ENCODE measurements at places on chromosomes 12 and 14.

GRCh38 chr14:55752580-55753390 lies 172.8 kb downstream of the KTN1 start:
- no peak for DNase-seq

- no peak for DNase-seq
These were observed 122.9 kb downstream of the TSPAN9 start for GRCh38 chr12:3200032-3200617.

- DNase-seq: no peak
These were observed 157.5 kb upstream of the ATF7IP start for GRCh38 chr12:14207905-14208551.

GRCh38 chr12:116524964-116525379 lies 34.2 kb upstream of the MAP1LC3B2 start:
- DNase-seq: no peak

DNA sequence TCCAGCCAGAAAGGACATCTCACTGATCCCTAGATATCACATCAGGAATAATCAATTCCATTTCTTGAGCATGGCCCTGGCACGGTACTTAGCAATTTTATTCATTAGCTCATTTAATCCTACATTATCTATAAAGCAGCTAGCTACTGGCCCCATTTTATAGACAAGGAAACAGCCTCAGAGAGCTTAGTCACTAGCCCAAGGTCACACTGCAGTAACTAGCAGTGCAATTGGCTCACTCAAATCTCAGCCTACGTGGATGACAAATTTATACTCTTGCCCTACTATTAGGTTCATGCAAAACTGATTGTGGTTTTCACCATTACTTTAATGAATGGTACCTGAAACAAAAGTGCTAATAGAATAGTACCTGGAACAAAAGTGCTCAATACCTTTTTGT lies 41.7 kb downstream of the NUAK1 start:
- no peak for DNase-seq

DNA sequence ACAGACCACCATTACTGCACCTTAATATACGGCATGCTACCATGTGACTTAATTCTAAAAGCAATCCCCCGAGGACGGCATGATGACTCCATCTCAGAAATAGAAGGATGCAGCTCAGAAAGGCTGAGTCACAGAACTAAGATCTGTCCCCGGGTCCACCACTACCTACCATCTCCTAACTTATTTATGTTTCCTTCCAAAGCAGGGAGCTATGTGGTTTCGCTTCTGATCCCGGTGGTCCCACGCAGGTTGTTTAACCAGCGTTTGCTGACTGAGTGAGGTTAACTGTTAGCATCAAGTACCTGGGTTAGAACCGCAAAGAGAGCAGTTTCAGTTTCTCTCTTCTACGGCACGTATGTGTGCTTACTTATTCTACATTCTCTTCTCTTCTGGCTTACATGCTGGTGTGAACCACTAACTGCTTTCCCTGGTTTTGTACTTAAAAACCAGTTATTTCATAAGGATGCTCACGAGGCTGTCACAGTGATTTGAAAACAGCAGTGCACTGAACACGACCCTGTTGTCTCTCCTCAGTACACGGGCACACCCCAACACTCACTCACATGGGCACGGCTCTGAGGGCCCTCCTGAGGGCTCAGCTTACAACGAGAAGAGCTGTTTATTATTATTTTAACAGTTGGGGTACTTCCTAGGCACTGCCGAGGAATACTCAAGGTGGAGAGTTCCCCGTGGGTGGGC lies 66.7 kb downstream of the CCDC88C start:
- DNase-seq: no peak

- DNase-seq: no peak
These were observed 55.6 kb upstream of the PPP2R5C start for GRCh38 chr14:101705733-101706508.

DNA sequence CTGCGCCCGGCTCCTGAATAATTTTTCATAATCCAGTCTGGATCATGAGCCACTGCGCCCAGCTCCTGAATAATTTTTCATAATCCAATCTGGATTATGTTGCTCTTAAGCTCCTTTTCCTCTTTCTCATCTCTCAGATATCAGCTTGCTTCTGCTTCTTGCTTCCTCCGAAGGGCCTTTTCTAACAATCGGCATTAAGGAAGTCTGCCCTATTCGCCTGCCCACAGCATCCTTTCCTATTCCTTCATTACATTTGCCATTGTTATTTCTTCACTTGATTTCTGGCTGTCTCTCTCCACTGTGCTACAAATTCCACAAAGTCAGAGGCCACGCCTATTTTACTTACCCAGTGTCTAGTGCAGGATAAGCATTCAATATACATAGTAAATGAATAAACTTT lies 83.5 kb downstream of the TTC7B start:
- DNase-seq: no peak

- no peak for DNase-seq
These were observed 22.8 kb downstream of the MMP17 start for GRCh38 chr12:131850856-131851559.

- no peak for DNase-seq
These were observed 7.5 kb upstream of the ZFP36L1 start for GRCh38 chr14:68800390-68800789.

DNA sequence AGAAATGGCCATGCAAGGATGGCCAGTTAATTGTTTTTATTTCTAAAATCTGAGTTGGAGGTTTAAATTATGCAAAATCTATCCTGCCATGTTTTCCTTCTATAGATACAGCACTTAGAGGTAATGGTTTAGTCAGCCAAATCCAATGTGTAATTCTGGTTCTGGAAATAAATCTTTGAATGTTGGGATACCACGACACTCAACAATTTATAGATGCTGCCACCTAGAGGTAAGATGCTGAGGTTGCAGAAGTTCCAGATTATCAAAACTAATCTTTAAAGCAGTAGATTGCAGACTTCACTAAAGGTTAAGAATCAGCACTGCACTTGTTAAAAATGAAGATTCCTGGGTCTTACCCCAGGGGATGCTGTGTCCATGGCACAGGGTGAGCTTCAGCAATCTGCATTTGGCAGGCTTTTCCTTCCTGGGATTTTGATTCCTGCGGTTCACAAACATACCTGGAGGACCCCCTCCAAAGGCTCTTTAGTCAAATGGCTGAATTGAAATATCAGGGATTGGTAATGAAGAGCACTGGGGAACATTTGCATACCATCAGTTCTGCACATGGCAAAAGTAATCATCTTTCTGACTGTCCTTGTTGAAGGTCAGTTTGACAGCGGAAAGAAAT lies 53.4 kb upstream of the ANO4 start:
- no peak for DNase-seq

GRCh38 chr12:57118711-57119271 lies 7.6 kb upstream of the STAT6 start:
- DNase-seq: no peak

- no peak for DNase-seq
These were observed 48.0 kb downstream of the DRAM1 start for GRCh38 chr12:101925361-101925760.

- no peak for DNase-seq
These were observed 45.1 kb downstream of the AREL1 start for GRCh38 chr14:74667758-74668157.

DNA sequence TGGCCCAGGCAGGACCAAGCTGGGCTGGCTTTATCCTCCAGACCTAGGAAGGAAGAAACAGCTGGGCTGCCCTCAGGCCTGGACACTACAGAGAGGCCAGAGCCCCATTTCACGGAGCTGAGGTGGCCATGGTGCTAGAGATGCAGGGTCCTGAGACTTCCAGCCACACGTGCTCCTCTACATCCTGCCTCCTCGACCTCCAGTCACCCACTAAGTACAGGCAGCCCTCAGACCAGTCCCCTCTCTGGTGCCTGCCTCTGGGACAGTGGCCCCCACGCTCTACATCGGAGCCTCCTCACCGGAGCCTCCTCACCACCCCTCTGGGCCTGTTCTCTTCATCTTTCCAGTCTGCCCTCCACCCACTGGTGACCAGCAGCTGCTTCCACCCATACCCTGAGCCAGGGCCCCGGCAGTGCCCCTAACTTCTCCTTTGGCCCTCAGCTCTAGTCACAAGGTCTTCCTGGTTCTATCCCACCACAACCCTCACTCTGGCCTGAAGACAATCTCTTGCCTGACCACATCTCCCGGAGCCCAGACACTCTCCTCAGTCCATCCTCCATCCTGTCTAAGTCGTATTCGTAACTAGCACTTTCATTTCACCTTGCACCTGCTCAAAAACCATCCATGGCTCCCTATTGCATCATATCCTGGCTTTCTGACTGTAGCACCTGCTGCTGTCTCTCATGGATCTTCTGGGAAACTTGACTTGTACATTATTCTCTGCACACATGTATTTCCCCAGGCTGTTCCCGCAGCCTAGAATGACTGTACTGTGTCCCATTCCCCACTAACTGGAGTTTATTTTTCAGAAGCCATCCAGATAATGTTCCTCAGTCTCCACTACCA lies 43.9 kb downstream of the DIO3 start:
- DNase-seq: no peak

DNA sequence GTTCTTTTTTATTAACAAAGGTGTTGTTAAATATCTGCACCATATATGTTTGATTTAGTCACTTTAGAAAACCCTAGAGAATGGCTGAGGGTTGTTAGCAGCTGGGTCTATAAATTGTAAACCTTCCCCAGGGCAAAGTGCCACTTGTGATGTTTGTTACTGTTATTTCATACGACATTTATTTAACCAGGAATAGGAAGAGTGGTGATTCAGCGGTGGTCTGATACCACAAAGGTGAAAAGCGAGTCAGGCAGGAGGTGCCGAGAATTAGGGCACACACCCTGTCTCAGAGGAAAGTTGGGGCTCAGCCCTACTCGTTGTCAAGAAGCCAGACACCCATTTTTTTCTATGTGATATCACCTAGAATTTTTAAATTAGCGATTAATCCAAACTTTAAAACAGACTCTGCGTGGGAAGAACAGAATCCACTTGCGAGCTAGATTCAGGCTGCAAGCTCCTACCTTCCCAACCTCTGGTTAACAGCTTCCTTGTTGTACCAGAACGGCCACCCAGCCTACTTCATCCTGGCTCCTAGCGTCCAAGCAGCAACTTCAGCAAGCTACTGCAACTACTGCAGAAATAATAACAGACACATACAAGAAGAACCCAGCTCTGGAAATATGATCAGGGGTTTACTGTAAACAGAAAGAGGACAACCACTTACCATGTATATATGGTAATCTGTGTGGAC lies 126.7 kb downstream of the TMEM132D start:
- DNase-seq: no peak

DNA sequence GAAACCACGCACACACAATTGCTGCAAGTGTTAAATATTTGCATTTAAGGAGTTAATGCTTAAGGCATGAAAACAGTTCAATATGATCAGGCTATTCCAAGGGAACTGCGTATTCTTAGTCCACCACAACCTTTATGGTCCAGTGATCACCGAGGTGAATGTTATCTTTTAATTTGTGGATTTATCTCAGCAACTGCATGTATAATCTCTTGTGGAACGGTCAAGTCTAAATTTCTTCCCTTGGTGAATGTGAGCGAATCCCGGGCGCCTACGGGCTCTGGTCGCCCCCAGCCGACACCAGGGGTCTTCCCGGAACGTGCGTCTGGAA lies 999 bp upstream of the AK7 start:
- DNase-seq: no peak

GRCh38 chr14:89721956-89722355 lies 232.6 kb downstream of the EFCAB11 start:
- DNase-seq: no peak

- no peak for DNase-seq
These were observed 911 bp upstream of the SCNN1A start for GRCh38 chr12:6376079-6376869.

DNA sequence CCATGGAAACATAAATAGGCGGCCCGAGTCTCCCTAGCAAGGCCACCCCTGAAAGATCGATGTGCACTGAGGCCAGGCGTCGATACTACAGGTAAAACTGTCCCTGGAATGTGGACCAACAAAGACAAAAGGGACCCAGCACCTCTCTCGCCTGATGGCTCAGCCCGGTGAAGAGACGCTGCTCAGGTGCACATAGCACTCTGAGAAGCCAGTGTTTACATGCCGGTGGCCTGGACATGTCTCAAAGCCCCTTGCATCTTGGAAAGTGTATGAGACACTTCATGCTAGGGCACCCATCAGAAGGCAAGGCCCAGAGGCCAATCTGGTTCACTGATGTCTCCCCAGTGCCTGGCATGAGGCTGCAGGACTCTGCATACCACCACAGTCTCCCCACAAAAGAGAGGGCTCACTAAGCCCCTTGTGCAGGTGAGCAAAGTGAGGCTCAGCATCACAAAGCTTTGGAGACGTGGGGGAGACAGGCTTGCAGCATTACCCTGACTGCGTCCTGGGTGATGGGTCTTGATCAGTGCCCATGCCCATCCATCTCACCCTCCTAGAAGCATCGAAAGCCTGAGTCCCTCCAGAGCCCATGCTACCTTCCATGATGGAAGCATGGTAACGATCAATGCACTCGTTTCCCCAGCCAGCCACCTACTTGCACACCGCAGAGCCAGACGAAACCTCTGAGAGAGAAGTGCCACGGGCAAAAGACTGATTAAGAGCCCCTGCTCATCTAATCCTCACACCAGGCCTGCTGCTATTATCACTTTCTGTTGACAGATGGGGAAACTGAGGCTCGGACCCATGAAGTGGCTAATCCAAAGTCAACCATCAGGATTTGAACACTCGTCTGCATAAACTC lies 16.1 kb downstream of the BCL11B start:
- DNase-seq: no peak

DNA sequence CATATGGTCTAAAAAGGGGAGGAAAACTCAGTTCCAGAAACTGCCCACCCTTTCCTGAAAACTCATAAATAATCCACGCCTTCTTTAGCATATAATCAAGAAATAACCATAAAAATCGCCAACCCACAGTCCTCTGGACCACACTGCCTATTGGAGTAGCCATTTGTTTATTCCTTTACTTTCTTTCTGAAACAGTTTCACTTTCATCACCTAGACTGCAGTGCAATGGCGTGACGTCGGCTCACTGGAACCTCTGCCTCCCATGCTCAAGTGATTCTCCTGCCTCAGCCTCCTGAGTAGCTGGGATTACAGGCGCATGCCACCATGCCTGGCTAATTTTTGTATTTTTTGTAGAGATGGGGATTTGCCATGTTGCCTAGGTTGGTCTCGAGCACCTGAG lies 44.2 kb downstream of the CLMN start:
- DNase-seq: no peak

- DNase-seq: no peak
These were observed 8.2 kb upstream of the BATF start for GRCh38 chr14:75513911-75514672.

GRCh38 chr12:40644708-40645107 lies 47.5 kb upstream of the CNTN1 start:
- DNase-seq: no peak

GRCh38 chr12:124687917-124688316 lies 120.5 kb upstream of the NCOR2 start:
- DNase-seq: no peak

- no peak for DNase-seq
These were observed 6.5 kb upstream of the AK7 start for GRCh38 chr14:96385385-96385784.
